ENCODE measurements at places on chromosomes 1 and 21.
A peak's percentile ranks its signal among the peaks of the same experiment; 100 is the strongest.

GRCh38 chr1:193658691-193659090 lies 472.3 kb upstream of the B3GALT2 start:
- no peak for DNase-seq

- DNase-seq: no peak
Observed at GRCh38 chr21:16407403-16408240, 677.8 kb downstream of the USP25 start.

- DNase-seq: no peak
Observed at GRCh38 chr1:188822248-188822647, 1655.4 kb downstream of the BRINP3 start.

GRCh38 chr21:41143596-41144325 lies 24.2 kb upstream of the BACE2 start:
- DNase-seq: no peak

GRCh38 chr1:29525941-29526340 lies 289.6 kb downstream of the PTPRU start:
- DNase-seq: no peak

GRCh38 chr1:77594366-77595112 lies 87.9 kb downstream of the ZZZ3 start:
- no peak for DNase-seq

GRCh38 chr1:110440877-110441276 lies 10.1 kb upstream of the PROK1 start:
- peak; percentile 56 for DNase-seq

- DNase-seq: no peak
Observed at GRCh38 chr1:198968866-198969265, 330.0 kb downstream of the PTPRC start.

DNA sequence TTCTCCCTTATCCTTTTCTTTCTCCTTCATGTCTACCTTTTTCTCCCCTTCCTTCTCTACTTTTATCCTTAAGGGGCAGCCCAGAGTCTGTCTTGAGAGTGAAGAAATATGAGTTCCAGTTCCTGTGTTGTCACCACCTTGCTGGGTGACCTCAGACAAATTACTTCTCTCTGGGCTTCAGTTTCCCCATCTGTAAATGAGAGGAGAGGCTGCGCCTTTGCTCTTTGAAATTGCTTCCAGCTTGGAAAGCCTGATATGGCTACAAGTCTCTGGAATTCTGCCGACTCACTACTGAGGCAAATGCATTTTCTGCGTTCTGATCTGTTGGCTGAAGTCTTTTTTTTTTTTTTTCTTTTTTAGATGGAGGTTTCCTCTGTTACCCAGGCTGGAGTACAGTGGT lies 119.2 kb downstream of the SYF2 start:
- no peak for DNase-seq

- DNase-seq: no peak
Observed at GRCh38 chr21:34981791-34982190, 67.3 kb downstream of the RUNX1 start.

- peak; percentile 61 for DNase-seq
Observed at GRCh38 chr1:201594575-201595245, 55.8 kb downstream of the NAV1 start.

DNA sequence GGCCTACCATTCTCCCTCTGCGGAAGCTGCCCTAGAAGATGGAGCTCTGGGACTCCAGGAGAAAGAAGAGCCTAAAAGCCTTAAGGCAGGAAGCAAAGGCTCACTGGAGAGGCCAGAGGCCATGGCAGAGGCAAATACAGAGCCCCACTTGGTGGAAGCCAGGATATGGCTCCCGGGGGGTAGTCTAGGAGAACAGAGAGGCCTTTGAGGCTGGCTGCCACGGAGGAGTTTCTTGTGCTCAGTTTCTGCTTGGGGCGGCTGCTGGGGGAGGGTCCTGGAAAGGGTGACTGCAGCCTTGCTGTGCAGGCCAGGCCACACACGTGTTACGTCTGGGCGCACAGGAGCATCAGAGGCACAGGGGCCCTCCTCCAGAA lies 5.4 kb downstream of the CC2D1B start:
- no peak for DNase-seq

DNA sequence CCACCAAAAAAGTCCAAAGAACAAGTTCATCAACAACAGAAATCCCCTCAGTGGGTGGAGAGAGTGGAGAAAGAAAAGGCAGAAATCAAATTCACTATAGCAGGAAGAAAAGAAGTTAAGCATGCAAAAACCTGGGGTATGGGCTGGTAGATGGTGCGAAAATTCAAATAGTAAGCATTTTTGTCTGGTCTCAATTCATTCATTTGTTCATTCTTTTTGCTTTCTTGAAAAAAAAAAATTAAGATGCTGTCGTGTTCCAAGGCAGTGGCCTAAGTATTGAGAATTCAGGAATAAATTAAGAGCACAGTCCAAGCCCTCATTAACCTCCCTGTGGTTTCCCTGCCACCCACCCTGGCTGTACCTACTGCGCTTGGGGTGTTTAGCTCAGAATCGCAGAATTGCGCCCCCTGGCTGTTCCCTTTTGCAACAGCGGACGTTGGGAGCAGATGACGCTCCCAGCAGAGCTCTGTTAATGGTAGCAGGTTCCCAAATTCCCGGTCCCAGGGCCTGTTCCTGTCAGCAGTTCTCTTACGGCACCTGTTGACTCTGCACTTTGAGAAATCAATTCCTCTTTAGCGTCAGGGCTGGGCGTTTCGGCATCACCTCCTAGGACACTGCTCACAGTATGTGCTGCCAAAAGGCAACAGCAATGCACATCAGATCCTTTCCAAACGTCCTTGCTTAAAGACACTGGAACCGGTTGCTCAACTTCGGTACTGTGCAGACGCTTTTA lies 34.0 kb upstream of the SSX2IP start:
- no peak for DNase-seq

GRCh38 chr21:28230559-28230958 lies 762.1 kb downstream of the LTN1 start:
- no peak for DNase-seq

- DNase-seq: no peak
Observed at GRCh38 chr1:31574749-31575368, 1.5 kb upstream of the TINAGL1 start.

GRCh38 chr1:78527706-78528105 lies 36.9 kb downstream of the PTGFR start:
- peak; percentile 24 for DNase-seq

All from GM03348 (cell line).